Psoas muscle (tissue), 8 donors: ENCODE measurements at places on chromosomes 2 and 18.

DNA sequence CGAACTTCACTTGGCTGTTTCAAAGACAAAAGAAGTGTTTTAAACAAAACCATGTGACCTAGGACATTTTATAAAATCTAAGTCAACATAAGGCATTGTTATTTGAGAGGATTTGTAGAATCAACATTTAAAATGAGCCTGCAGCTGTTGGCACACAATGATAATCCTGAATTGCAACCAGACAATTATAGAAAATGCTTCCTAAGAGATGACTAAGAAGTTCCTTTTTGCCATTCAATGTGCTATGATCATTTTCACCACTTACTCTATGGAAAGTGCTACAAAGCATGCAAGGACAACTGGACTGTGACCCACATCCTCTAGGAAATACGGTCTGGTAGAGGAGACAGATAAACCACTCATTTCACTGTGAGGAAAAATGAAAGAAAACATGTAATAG lies 246.4 kb downstream of the CDH20 start:
- no peak for DNase-seq
- peaks cover 2% of the 10 kb centered on the region for H3K27me3 ChIP-seq
- no peak overlapping the region for H3K4me3 ChIP-seq
- H3K36me3 ChIP-seq: no peaks in the 10 kb centered on the region

DNA sequence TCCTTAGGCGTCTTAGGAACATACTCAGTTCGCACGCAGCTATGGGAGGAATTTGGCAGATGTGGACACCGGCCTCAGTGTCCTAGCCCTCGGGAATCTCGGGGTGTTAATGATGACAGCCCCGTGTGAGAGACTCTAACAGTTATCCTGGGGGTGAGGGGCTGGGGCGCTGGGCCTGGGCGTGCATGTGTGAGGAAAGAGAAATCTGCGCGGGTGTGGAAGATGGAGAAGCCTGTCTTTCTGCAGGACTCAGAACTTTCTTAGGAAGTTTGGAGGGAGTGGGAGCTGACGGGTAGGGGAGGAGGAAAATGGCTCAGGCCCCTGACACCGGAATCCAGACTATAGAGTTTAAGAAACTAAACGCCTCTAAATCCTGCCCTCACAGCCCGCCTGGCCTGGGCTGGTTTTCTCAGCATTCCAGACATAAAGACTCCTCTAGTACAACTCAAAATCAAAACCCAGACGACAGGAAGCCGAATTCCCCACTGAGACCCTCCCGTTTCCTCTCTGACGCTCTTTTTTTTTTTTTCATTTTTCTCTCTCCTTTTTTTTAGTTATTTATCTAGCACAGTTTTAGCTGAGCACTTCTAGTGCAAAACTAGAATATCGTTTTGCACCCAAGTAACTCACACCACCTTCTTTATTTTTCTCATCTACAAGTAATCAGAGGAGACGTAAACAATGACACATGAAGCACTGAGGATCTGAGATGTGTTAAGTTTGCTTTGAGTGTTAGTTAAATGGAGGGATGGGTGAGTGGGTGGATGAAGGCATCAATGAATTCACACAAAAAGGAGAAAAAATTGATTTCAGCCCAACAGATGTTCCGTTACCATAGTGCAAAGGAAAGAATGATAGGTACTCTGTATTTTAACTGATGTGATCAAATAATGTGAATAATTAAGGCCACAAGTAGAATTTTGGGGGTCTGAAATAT lies 1.2 kb upstream of the HAAO start:
- H3K4me1 ChIP-seq: no peaks in the 10 kb centered on the region
- DNase-seq: no peak
- H3K36me3 ChIP-seq: no peaks in the 10 kb centered on the region
- H3K4me3 ChIP-seq: peak overlapping the region; percentile 74

DNA sequence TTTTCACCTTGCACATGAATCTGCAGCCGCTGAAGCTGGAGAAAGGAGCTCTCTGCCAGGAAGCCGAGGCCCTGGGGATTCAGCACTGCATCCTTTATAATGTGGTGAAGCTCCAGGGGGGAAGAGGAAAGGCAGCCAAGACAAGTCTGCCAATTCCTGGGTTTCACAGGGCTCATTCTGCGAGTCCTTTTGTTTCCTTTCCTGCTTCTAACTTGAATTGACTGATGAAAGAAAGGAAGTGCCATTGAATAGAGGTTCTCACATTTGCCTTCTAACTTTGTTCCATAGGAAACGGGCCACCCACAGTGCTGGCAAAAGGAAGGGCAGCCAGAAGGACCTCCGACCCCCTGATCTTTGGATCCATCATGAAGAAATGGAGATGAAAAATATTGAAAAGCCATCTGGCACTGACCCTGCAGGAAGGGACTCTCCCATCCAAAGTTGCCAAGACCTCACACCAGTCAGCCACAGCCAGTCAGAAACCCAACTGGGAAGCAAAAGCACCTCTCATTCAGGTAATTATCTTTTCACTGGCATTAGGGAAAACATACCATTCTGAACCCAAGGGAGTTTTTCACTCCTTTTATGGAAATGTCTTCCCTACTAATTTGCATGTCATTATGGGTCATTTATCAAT lies 765.4 kb downstream of the MBD2 start:
- H3K27ac ChIP-seq: no peak overlapping the region
- H3K36me3 ChIP-seq: no peaks in the 10 kb centered on the region
- no peaks in the 10 kb centered on the region for H3K4me1 ChIP-seq
- no peak for DNase-seq
- no peak overlapping the region for H3K4me3 ChIP-seq

DNA sequence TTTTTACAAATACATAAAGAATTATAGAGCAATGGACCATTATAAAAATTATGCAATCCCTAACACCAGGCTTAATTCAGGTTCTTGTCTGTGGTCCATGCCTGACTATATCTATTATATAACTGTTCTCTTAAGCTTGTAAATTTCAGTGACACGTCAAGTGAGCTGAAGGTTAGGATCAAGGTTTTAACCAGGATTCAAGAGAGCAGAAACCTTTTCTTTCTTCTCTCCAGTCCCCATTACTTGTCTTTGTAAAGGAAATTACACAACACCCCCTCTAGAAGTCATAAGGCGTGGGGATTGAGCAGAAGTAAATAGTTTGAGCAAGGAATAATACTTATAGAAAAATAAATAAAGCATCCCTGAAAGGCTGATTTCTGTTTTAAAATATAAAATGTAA lies 122.0 kb downstream of the ZNF521 start:
- DNase-seq: no peak
- H3K4me3 ChIP-seq: no peak overlapping the region
- H3K27ac ChIP-seq: peak overlapping the region; percentile 72
- H3K27me3 ChIP-seq: no peaks in the 10 kb centered on the region
- peaks cover 24% of the 10 kb centered on the region for H3K4me1 ChIP-seq

GRCh38 chr18:32771871-32772580 lies 797 bp downstream of the KLHL14 start:
- no peaks in the 10 kb centered on the region for H3K4me1 ChIP-seq
- H3K27ac ChIP-seq: no peak overlapping the region
- H3K4me3 ChIP-seq: peak overlapping the region; percentile 60
- H3K36me3 ChIP-seq: no peaks in the 10 kb centered on the region
- H3K27me3 ChIP-seq: peaks cover 5% of the 10 kb centered on the region
- no peak for DNase-seq
